ENCODE measurements at places on chromosomes 16 and 17.

- no peak for DNase-seq
Observed at GRCh38 chr17:53543472-53543871, 279.3 kb upstream of the KIF2B start.

GRCh38 chr17:57010487-57010886 lies 32.6 kb downstream of the SCPEP1 start:
- no peak for DNase-seq

- no peak for DNase-seq
Observed at GRCh38 chr17:40720899-40721298, 17.3 kb upstream of the KRT24 start.

DNA sequence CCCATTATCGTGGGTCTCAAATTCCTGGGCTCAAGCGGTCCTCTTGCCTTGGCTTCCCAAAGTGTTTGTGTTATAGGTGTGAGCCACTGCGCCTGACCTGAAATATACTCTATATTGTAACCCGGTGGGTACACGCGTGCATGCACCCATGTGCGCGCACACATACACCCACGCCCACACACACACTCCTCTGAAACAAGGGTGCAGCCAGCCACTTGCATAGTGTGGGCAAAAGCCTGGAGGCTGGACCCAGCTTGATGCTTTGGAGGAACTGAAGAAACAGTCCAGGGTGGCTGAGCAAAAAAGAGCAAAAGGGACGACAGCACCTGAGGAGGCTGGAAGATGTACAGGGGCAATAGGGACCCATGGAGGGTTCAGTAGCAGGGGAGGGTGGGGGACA lies 29.9 kb downstream of the NAGPA start:
- no peak for DNase-seq

GRCh38 chr17:48148854-48149786 lies 41.6 kb downstream of the SNX11 start:
- DNase-seq: no peak

- no peak for DNase-seq
Observed at GRCh38 chr16:86771506-86772460, 193.4 kb downstream of the FOXL1 start.

DNA sequence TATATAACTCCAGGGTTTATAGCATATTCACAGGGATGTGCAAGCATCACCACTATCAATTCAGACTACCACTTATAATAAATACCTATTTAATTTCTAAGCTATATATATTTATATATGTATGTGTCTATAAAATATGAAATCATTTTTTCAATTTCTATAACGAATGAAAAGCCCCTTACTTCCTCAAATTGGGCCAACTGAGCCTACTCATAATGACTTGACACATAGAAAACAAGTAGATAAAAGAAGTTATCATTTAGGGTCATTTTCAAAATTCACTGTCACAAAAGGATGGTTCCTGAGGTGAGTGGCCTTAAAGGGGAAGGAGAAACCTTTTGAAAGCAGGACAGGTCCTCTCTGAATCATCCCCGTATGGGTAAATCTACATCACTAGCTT lies 114.1 kb downstream of the ADCY9 start:
- no peak for DNase-seq
